ENCODE measurements at places on chromosomes 7 and 10.

- DNase-seq, result peak; percentile 63
Measured at GRCh38 chr10:30827531-30828120, 198.1 kb upstream of the LYZL2 start.

DNA sequence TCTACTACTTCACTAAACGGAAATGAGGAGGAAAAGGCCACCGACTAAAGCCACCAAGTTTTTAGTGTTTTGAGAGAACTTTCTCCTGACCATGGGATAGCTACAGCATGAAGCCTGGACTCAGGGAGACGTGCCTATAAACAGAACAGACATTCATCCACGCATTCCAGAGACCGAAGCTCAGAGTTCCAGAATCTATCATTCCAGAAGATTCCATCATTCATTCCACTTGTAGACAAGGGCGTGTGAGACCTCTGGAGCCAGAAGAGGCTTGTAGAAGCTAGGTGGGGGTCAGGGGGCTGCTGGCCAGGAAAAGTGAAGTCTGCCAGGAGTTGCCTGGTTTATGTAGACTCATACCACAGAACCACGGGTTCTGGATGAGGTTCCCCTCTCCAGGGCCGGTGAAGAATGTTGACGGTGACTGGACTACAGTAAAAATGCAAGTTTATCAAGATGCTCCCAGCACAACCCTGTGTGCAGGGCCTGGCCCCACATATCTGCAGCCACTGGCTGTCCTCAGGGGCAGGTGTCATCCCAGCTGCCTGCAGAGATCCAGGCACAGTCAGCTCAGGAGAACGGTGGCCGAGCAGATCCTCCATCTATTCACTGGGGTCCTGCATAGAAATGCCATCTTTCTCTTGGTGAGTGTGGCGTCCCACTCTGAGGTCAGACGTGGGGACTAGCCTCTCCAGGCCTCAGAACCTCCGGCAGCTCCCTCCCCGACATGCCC lies 215.7 kb downstream of the USP6NL start:
- no peak for DNase-seq

DNA sequence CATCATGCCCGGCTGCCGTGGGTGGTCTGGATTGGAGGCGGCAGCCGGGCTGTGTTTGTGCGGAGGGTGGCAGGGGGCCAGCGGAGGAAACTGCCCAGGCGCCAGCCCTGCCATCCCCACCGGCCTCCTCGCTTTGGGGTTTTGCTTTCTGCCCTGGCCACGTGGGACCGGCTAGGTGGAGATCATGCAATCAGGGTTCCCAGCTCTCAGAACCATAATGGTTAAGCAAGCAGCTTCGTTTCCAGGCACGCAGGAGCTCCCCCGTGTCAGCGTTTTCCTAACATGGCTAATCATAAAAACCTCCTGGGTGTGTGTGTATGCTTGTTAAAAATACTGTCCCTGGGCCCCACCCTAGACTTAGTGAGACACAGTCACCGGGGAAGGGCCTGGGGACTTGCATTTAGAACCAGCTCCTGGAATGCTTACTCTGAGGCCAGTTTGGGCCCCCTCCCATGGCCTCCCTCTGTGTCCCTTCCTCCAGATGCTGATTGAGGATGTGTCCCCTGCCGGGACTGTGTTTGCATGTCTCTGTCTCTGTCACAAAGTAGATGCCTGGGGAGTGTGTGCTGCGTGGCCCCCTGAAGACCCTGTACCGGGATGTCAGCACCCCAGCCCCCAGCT lies 119.3 kb downstream of the CUX1 start:
- DNase-seq, result peak; percentile 92

- no peak for DNase-seq
Measured at GRCh38 chr7:116515584-116515983, 9.3 kb upstream of the CAV1 start.

GRCh38 chr10:62005281-62005680 lies 103.8 kb downstream of the ARID5B start:
- DNase-seq, result no peak

GRCh38 chr10:128908099-128908498 lies 558.9 kb upstream of the MGMT start:
- DNase-seq, result peak; percentile 0

DNA sequence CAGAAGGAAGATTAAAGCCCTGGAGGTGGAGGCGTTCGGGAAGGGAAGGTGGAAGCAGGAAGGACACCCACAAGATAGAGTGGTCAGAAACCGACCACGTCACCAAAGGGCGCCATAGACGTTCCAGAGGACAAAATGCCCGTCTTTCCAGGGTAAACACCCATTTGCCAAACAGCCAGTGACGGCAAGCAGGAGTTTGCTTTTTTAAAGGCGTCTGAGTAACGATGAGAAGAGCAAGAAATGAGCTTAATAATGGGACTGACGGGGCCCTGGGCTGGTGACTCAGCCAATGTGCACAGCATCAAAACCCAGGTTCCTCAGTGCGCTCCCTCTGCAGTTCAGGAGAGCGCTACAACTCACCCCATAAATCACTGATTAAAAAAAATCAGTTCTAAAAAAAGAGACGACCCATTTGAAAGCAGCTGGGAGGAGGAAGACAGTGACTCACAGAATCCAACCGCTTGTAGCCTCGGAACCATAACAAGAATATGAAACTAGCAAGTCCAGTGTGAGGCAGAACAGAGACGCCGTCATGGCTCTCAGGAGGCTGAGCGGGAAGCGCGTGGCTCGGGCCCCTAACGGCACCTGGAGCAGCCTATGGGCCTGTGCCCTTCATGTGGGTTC lies 5.9 kb downstream of the DIP2C start:
- peak; percentile 90 for DNase-seq

DNA sequence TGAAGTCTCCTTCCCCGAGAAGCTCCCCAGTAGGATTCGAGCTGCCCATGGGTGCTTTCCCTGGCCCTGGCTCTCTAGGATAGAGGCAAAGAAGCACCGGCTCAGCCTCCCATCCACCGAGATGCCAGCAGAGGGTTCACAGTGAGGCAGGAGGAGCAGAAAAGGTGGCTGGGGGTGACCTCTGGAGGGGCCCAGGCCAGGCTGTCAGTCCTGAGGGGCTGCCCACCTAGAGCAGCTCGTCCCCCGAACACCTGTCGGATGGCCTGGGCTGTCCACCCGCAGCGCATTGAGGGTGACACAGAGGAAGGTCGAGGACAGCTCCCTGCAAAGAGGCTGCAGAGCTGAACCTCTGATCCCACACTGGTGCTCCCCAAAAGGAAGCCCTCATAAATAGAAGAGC lies 167.2 kb upstream of the PPP2R2D start:
- no peak for DNase-seq

GRCh38 chr10:30573721-30574431 lies 55.7 kb downstream of the LYZL2 start:
- no peak for DNase-seq

GRCh38 chr10:126527645-126528314 lies 139.5 kb upstream of the ADAM12 start:
- DNase-seq, result no peak

DNA sequence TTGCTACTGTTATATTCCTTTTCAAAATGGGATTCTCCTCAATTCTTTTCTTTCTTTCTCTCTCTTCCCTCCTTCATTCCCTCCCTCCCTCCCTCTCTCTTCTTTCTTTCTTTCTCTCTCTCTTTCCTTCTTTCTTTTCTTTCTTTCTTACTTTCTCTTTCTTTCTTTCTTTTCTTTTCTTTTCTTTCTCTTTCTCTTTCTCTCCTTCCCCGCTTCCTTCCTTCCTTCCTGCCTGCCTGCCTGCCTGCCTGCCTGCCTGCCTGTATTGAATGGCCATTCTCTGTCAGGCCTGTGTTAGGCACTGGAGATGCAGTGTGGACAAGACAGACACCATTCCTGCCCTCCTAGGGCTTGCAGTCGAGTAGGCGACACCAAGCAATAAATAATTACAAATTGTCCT lies 11.5 kb downstream of the CNNM1 start:
- DNase-seq, result no peak
